ENCODE measurements at places on chromosomes 6 and 20. TPM values are rescaled to one million over a fixed set of nuclear protein-coding genes. Genes with fewer than 3 reads are reported as not detected.
A peak's percentile ranks its signal among the peaks of the same experiment; 100 is the strongest.

- peak; percentile 83 for DNase-seq
These were observed 67.6 kb upstream of the BTBD3 start for GRCh38 chr20:11849976-11850670.

HSPA1A gene
- 108 TPM for polyA plus RNA-seq

GRCh38 chr6:53731866-53732636 lies 62.8 kb upstream of the LRRC1 start:
- no peak for DNase-seq

OXT gene
- not detected for polyA plus RNA-seq

TRIM27 gene
- polyA plus RNA-seq, result 37.5 TPM
